ENCODE measurements at places on chromosomes 1 and 21.

GRCh38 chr1:17289721-17290120 is 18.3 kb upstream of the PADI4 start:
- no peak for DNase-seq

DNA sequence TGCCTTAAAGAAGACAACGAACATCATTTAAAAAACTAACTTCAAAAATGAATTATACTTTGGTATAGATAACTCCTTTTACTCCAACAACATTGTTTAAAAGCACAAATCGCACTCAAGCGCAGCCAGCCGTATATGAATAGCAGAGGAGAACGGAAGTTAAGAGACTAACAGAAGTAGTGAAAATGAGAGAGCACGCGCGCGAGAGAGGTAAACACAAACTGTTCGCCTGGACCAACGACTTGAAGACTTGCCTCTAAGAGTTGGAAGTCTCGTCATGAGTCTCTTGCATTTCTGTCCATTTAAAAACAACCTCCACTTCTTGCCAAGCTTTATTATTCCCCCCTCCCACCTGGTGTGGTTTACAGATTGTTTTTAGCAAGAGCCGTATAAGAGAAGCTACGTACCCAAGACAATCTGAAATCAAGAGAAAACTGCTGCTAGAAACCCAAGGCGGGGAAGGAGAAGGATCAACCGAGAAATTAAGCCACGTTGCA is 479 bp downstream of the SELENOF start:
- no peak for DNase-seq

- no peak for DNase-seq
Measured at GRCh38 chr1:160630523-160631451, 16.1 kb downstream of the SLAMF1 start.

DNA sequence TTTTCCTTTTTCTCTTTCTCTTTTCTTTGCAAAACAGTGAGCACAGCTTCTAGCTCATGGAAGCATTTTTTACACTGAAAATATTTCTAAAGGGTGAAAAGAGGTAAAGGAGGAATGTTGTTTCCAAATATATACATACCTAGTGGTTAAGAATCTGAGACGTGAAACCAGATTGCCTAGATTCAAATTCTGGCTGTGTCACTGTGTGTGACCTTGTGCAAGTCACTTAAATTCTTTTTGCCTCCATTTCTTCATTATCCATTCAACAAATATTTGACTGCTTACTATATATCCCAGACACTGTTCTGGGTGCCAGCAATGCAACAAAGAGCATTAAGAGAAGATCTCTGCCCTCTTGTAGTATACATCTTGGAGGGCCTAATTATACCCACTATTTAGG is 53.3 kb downstream of the ZFYVE9 start:
- peak; percentile 34 for DNase-seq

GRCh38 chr21:26171258-26172100 is 909 bp upstream of the APP start:
- DNase-seq: no peak

All from AG04449 (cell line).